ENCODE measurements at places on chromosomes 2 and 18. TPM values are rescaled to one million over a fixed set of nuclear protein-coding genes. Genes with fewer than 3 reads are reported as not detected.
A peak's percentile ranks its signal among the peaks of the same experiment; 100 is the strongest.

DNA sequence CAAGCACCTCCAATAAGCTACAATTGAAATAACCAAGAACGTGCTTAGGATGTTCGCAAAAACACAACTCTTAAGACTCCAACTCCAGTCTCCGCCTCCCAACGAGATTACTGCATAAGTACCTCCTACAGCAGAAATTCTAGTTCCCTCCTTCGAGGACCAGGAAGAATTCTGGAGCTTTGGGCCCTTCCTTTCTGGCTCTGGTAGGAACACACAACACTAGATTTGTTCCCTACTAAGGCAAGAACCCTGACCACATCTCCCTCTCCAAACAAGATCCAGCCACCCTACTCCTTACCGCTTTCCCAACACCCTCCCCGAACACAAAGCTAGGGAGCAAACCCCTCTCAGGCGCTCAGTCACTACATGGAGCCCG is 721 bp downstream of the ADAM17 start:
- peak overlapping the region; percentile 95 for H3K4me3 ChIP-seq
- H3K4me1 ChIP-seq = peaks cover 15% of the 10 kb centered on the region
- H3K36me3 ChIP-seq = no peaks in the 10 kb centered on the region
- DNase-seq = peak; percentile 8
- H3K27me3 ChIP-seq = no peaks in the 10 kb centered on the region

GRCh38 chr2:233341296-233341695 is 13.0 kb upstream of the DGKD start:
- H3K36me3 ChIP-seq = no peaks in the 10 kb centered on the region
- no peak for DNase-seq
- H3K4me1 ChIP-seq = no peaks in the 10 kb centered on the region

- H3K27me3 ChIP-seq = no peaks in the 10 kb centered on the region
- H3K4me1 ChIP-seq = no peaks in the 10 kb centered on the region
- no peak overlapping the region for H3K4me3 ChIP-seq
- DNase-seq = no peak
- H3K27ac ChIP-seq = no peak overlapping the region
Measured at GRCh38 chr2:67463810-67464209, 66.7 kb downstream of the ETAA1 start.

GRCh38 chr2:102975996-102976975 is 214.5 kb downstream of the TMEM182 start:
- no peak overlapping the region for H3K27ac ChIP-seq
- H3K27me3 ChIP-seq = no peaks in the 10 kb centered on the region
- H3K36me3 ChIP-seq = no peaks in the 10 kb centered on the region
- H3K4me1 ChIP-seq = no peaks in the 10 kb centered on the region

GRCh38 chr2:239611222-239611795 is 210.5 kb upstream of the HDAC4 start:
- H3K27me3 ChIP-seq = no peaks in the 10 kb centered on the region
- no peak overlapping the region for H3K4me3 ChIP-seq
- peaks cover 12% of the 10 kb centered on the region for H3K4me1 ChIP-seq
- no peak for DNase-seq
- no peak overlapping the region for H3K27ac ChIP-seq

DNA sequence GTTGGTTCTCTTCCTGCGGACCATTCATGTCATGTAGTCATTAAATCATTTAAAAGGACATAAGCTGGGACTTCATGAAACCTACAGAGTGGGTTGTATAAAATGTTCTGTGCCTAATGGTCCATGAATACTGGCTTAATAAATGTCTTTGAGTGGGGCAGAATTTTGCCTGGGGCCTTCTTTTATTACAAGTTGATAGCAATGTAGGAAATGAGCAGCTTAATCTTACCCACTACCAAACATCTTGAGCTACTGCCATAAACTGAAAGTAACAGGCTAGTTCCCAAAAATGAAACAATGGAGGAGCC is 130.9 kb downstream of the TMEM17 start:
- H3K27me3 ChIP-seq = no peaks in the 10 kb centered on the region
- H3K36me3 ChIP-seq = no peaks in the 10 kb centered on the region
- no peak for DNase-seq
- H3K4me3 ChIP-seq = no peak overlapping the region
- H3K4me1 ChIP-seq = no peaks in the 10 kb centered on the region
- no peak overlapping the region for H3K27ac ChIP-seq

DNA sequence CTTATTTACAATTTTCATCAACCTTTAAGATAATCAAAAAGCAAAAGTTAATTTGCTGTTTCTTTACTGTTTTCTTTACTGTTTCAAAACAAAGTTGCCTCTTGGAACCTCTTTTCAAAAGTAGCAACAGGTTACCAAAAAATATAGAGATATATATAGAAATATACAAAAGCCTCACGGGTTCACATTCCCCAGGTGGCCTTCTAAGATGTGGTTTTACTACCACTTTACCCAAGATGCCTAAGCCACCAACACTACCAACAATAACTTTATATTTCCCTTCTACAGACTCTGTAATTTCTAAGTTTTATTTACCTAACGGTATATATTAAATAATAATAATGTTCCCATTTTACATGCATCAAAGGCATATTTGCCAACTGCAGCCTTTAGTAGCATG is 4.9 kb downstream of the CYB5A start:
- H3K27ac ChIP-seq = no peak overlapping the region
- no peaks in the 10 kb centered on the region for H3K27me3 ChIP-seq
- H3K36me3 ChIP-seq = no peaks in the 10 kb centered on the region
- no peak for DNase-seq
- no peak overlapping the region for H3K4me3 ChIP-seq

- no peak overlapping the region for H3K27ac ChIP-seq
- DNase-seq = no peak
- H3K4me1 ChIP-seq = no peaks in the 10 kb centered on the region
- H3K27me3 ChIP-seq = no peaks in the 10 kb centered on the region
- H3K4me3 ChIP-seq = no peak overlapping the region
- no peaks in the 10 kb centered on the region for H3K36me3 ChIP-seq
Measured at GRCh38 chr2:216807857-216808272, 52.0 kb downstream of the TNP1 start.

DNA sequence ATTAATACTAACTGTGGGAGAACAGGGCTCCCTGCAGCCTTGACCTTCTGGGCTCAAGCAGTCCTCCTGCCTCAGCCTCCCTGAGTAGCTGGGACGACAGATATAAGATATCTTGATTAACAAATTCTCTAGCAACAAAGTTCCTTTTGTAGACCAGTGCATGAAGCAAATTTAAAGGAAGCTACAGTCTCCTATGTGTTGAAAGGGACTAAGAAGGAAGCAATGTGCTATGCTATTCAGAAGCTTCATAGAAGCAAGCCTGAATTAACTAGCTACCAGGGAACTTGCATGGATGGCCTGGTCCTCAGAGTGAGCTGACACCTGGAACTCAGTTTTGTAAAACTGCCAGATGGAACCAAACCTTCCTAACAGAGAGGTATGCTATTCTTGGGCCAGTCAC is 33.2 kb downstream of the RAPH1 start:
- no peaks in the 10 kb centered on the region for H3K36me3 ChIP-seq
- H3K4me1 ChIP-seq = peaks cover 3% of the 10 kb centered on the region
- no peak overlapping the region for H3K27ac ChIP-seq
- no peak for DNase-seq
- no peaks in the 10 kb centered on the region for H3K27me3 ChIP-seq

- DNase-seq = no peak
- no peaks in the 10 kb centered on the region for H3K27me3 ChIP-seq
- peak overlapping the region; percentile 98 for H3K27ac ChIP-seq
- peak overlapping the region; percentile 80 for H3K4me3 ChIP-seq
- H3K4me1 ChIP-seq = peaks cover 61% of the 10 kb centered on the region
- H3K36me3 ChIP-seq = no peaks in the 10 kb centered on the region
Measured at GRCh38 chr2:43192744-43193651, 33.4 kb downstream of the ZFP36L2 start.

DNA sequence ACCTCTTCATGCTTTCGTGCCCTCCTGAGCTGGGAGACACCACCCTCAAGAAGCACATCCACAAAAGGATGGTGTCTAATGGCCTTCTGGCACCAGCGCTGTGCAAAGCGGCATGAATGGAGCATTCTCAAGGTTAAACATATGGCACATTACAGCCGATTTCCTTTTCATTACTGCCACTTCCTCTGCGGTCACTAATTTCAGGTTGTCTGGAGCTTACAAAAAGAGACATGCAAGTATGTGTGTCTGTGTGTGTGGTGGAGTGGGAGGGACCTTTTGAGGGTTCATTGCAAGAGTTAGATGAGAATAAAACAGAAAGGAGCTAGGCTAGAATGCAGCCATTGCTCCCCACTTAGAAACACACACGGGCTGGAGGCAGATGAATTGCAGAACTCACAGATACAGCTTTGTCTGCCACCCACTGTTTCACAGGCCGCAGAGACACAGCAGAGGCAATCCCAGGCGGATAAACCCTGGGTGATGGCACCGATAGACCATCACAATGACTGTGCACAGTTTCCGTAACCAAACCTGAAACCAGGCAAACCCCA is 76.0 kb downstream of the TGIF1 start:
- H3K27me3 ChIP-seq = no peaks in the 10 kb centered on the region
- H3K4me3 ChIP-seq = peak overlapping the region; percentile 15
- no peak overlapping the region for H3K27ac ChIP-seq
- peak; percentile 38 for DNase-seq

GRCh38 chr2:118635891-118636290 is 211.6 kb downstream of the EN1 start:
- H3K36me3 ChIP-seq = no peaks in the 10 kb centered on the region
- no peak overlapping the region for H3K27ac ChIP-seq
- H3K27me3 ChIP-seq = no peaks in the 10 kb centered on the region
- DNase-seq = no peak
- H3K4me1 ChIP-seq = no peaks in the 10 kb centered on the region

DNA sequence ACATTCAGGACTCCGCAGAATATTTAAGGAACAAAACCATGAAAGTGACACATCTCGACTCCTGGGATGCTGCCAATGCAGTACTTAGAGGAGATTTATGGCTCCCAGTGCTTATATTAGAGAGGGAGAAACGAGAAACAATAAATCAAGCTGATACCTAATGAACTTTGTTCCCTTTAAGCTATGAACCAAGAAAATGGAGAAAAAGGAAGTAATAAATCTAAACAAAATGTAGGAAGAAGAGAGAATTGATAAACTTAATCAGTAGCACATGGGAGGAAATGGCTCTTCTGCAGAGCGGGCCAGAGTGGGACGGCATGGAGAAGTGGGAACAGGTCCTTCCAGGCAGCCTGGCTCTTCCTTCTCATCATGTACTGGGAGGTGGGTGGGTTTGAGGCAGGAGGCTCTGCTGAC is 42.7 kb downstream of the NPPC start:
- no peaks in the 10 kb centered on the region for H3K4me1 ChIP-seq
- H3K4me3 ChIP-seq = no peak overlapping the region
- no peak overlapping the region for H3K27ac ChIP-seq
- no peaks in the 10 kb centered on the region for H3K36me3 ChIP-seq

Gene FZD7
- total RNA-seq = 0.99 TPM

Gene ASXL3
- total RNA-seq = not detected

Gene FAM161A
- total RNA-seq = 4.0 TPM

Gene TTR
- total RNA-seq = not detected

Gene ANKAR
- 10.3 TPM for total RNA-seq

Gene HAUS1
- 23.4 TPM for total RNA-seq

Gene ACMSD
- not detected for total RNA-seq

Gene MPP4
- not detected for total RNA-seq
